Occipital lobe (tissue), 3 donors: ENCODE measurements at places on chromosomes 4 and X.

DNA sequence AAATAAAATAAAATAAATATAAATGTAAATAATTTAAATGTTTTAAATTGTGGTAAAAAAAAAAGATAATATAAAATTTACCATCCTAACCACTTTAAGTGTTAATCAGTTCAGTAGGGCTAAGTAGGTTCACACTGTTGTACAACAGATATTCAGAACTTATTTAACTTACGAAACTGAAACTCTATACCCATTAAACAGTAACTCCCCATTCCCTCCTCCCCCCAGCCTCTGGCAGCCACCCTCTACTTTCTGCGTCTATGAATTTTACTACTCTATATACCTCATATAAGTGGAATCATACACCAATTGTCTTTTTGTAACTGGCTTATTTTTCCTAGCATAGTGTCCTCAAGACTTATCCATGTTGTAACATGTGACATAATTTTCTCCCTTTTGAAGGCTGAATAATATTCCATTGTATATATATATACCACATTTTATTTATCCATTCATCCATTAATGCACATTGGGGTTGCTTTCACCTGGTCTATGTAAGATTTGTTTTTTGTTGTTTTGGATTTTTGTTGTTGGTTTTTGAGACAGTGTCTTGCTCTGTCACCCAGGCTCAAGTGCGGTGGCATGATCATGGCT is 32.5 kb upstream of the ELF2 start:
- no peak for DNase-seq

- DNase-seq = no peak
Measured at GRCh38 chr4:130486186-130486585, 1390.2 kb downstream of the C4orf33 start.

DNA sequence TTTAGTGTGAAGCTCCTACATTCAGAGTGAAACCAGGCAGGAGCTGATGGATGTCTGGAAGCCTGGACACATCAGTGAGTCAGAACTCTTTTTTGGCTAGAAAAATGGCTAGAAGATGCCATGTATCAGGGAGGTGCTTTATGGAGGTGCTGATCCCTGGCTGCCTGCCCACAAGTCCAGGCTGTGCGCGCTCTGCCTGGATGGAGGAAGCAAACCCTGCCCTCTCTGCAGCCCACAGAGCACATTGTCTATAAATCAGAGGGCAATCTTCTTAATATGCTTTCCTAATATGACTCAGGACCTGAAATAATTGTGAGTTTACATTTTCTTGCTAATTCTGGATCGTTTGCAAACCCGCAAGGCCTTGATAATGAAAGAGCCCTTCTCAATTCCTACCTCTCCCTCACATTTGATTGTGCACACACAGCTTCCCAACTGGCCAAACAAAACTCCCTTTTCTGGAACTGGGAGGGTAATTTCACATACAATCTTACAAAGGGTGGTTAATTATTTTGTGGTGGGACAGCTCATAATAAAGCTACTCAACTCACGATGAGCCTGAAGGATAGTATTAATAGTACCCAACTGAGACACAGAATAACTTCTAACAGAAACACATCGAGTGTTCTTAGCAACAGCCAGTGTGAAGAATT is 11.7 kb downstream of the MFAP3L start:
- DNase-seq = no peak

DNA sequence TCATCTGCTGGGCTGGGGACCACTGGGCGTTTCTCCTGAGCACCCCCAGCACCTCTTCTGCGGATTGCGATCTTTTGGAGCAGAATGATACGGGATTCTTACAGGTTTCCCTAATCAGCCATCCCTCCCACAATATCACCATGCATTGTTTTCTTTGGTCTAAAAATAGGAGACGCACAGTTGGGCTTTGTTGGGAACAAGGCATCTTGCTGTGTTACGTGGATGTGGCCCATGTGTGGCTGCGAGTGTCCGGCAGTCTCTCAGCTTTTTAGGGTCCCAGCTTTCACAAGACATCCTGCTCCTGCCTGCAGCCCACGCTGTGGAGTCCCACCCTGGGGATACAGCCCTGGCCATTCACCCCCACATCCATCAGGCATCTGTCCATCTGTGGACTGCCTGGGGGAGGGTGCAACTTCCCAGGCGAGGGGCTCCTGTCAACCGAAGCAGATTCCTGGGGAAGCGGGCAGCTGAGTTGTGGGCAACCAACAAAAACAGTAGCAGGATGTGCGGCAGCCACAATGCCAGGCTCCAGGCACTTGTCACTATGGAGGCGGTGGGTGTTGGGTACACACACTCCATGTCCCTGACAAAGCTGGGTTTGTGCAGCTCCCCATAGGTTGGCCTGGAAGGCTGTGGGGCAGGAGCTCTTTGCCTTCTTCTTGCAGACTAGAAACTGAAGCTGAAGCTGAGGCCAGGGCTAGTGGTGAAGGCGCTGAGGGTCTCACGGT is 185.5 kb upstream of the PSAPL1 start:
- DNase-seq = no peak

- no peak for DNase-seq
Measured at GRCh38 chrX:72028701-72029470, 102.8 kb downstream of the RTL5 start.

DNA sequence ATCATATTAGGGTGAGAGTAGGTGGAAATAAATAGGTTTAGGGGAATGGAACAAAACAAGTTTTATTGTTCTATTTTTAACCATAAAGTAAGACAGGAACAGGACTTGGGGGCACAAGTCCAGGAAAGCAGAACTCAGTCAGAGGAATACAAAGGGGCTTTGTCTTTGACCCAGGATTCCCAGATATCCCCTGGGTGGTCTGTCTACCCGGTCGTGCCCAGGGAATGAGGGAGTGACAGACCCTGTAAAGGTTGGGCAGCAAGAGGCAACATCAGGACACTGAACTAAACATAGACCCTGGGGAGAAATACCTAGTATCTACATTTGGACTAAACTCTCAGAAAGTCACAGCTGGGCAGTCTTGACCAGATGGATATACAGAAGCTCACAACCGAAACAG is 50.6 kb downstream of the PTCHD1 start:
- DNase-seq = no peak

DNA sequence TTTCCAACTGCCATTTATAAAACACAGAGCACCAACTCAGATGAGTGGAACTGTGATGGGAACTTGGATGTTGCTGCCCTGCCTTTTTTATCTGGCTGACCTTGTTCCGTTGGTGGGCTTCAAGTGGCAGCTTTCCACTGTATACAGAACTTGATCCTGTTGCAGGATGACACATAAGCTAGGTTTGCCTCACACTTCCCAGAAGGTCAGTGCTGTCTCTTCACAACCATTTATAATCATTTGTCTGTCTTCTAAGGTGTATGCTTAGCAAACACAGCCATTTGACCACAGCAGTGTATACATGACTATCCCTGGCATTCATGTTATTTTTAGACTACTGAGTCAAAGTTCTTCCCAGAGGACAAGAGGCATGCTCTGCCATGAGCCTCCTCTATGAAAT is 20.3 kb downstream of the DGKK start:
- no peak for DNase-seq

DNA sequence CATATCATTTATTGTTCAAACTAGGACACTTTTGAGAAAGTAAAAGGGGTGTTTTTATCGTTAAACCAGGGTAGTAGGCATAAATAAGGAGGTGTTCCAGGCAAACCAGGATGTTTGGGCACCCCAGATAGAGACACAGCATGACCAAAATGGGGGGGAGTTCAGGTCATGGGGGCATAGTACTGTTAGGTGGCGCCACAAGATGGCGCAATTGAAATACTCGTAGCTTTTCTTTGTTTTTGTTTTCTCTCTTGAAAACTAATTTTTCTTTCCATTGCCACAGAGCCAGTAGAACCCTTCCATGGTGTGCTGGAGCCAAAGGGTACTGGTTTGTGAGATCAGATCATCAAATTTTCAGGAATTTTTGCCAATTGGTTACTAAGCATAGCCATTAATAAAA is 283.4 kb downstream of the BCOR start:
- no peak for DNase-seq
